ENCODE measurements at places on chromosomes 12 and 14.

GRCh38 chr14:90577661-90578282 lies 180.9 kb downstream of the CALM1 start:
- DNase-seq, result no peak

DNA sequence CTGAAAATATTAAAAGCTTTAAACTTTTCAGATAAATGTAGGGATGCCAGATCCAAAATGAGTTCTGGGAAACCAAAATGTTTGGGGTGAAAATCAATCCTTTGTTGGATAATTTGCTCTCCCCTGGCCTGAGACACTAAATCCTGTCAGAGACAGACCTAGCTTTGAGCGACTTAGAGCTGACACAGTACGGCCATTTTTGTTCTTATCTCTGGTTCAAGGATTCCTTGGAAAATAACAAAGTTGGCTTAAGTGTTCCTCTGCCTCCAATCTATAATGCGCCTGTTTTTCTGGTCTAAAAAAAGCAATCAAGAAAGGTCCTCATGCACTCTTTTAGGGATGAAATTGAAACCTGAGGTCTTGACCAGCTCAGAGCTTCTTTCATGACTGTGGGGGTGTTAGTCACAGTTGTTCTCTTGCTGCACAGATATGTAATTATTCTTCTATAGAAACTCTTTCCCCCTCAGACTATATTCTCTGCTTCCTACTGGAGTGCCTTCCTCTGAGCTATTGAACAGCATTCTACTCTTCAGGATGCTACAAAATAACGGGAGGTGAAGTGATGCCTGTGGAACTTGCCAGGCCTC lies 52.3 kb upstream of the EGLN3 start:
- DNase-seq, result no peak

GRCh38 chr14:23512156-23512555 lies 39.4 kb downstream of the ZFHX2 start:
- DNase-seq, result no peak

- DNase-seq, result no peak
These were observed 285.3 kb downstream of the DPF3 start for GRCh38 chr14:72608391-72609204.

DNA sequence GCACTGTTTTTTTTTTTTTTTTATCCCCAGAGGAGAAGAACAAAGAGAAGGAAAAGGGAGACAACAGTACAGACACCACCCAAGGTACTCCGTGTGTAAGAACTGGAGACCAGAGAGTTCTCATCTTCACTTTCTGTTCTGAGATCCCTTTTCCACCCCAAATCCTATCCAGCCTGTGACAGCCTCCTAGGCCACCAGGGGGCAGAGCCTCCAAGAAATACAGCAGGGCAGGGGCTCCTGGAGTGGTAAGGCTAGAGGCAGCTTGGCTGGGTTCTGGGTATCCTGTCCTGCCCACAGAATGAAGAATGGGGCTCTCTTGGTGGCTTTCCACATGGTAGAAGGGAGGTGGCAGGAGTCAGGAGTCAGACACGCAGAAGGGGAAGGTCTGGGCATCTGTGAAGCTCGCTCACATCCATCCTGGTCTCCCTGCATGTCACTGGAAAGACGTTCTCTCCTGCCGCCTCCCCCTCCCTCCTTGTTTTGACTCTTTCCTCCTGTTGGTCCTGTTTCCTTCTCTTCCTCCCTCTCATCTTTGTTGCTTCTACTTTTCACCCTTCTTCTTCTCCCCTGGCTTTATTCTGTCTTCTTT lies 12.0 kb downstream of the CLSTN3 start:
- peak; percentile 41 for DNase-seq

- no peak for DNase-seq
These were observed 22.6 kb upstream of the BMP4 start for GRCh38 chr14:53979113-53979681.

DNA sequence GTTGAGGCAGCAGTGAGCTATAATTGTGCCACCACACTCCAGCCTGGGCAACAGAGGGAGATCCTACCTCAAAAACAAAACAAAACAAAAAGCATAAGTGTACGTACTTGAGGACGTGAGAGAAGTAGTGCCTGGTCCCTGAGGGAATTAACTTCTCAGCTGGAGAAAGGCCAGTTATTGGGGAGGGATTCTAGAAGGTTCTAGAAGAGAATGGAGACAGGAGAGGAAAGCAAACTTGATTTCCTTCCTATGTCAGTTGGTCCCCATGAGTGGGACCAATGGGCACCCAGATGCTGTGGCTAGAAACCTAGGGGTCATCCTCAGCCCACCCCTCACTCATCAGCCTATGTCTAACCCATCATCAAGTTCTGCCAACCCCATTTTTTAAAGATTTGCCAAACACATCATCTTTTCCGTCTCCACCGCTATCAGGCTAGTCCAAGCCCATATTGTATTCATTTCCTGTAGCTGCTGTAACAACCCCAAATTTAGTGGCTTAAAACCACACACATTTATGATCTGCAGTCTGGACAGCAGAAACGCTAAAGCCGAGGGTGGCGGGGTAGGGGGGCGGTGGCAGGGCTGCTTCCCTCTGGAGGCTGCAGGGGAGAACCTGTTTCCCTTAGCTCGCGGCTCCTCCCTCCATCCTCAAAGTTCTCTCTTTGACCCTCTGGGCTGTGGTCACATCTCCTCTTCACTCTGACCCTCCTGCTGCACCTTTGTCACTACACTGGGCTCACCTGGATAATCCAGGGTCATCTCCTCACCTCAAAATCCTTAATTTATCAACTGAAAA lies 7.2 kb upstream of the RBM19 start:
- no peak for DNase-seq

GRCh38 chr12:5388581-5389535 lies 43.0 kb upstream of the NTF3 start:
- no peak for DNase-seq

- DNase-seq, result no peak
These were observed 446.5 kb downstream of the ADAMTS20 start for GRCh38 chr12:43105426-43105981.

DNA sequence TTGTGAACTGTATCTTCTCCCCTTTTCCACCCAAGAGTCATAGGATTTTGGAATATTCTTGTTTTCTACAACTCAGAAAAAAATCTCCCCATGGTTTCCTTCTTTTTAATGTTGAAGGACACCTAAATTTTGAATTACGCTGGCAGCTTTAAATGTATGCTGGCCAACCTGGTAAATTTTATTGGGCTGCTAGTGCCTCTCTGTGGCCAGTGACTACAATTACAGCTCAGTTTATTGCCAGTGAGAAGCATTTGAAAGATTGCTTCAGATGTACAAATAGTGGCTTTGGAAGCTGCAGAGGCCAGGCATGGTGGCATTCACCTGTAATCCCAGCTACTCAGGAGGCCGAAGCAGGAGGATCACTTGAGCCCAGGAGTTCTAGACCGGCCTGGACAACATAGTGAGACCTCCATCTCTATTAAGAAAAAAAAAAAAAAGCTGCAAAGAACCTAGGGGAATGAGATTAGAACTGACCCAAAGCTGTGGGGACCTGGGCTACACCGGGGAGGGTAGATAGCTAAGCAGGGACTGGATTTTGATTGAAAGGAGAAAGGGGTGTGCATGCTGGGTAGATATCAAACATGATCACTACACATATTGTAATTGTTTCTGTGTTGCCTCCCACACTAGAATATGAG lies 7.6 kb upstream of the RAB21 start:
- peak; percentile 22 for DNase-seq

GRCh38 chr12:22276867-22277266 lies 57.6 kb downstream of the ST8SIA1 start:
- no peak for DNase-seq

DNA sequence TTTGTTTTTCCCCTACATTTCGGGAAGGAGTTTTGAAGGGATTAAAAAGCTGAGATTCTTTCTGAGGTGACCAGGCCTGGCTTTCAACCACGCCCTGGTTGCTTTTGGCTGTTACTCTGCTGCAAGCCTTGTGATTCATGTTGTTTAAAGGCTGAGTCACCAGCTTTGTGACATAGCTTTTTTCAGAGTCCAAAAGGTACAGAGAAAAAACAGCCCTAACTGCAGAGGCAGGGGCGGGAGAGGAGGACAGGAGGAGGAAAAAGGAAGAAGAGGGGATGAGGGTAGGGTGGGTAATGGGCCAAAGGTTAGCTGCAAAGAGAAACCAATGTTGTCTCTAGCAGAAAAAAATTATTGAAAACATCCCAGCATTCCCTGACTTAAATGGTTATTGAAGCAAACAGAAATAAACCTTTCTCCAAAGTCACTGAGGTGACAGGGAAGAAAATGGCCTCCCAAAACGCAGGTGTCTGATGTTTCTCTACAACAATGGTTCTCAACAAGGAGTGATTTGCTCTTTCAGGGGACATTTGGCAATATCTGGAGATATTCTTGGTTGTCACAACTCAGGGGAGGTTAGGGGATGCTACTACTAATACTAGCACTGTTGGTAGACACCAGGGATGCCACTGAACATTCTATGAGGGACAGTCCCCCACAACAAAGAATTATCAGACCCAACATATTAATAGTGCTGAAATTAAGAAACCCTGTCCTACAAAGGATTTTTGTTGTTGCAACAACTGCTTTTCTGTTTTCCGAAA lies 2.1 kb upstream of the UBC start:
- peak; percentile 27 for DNase-seq

DNA sequence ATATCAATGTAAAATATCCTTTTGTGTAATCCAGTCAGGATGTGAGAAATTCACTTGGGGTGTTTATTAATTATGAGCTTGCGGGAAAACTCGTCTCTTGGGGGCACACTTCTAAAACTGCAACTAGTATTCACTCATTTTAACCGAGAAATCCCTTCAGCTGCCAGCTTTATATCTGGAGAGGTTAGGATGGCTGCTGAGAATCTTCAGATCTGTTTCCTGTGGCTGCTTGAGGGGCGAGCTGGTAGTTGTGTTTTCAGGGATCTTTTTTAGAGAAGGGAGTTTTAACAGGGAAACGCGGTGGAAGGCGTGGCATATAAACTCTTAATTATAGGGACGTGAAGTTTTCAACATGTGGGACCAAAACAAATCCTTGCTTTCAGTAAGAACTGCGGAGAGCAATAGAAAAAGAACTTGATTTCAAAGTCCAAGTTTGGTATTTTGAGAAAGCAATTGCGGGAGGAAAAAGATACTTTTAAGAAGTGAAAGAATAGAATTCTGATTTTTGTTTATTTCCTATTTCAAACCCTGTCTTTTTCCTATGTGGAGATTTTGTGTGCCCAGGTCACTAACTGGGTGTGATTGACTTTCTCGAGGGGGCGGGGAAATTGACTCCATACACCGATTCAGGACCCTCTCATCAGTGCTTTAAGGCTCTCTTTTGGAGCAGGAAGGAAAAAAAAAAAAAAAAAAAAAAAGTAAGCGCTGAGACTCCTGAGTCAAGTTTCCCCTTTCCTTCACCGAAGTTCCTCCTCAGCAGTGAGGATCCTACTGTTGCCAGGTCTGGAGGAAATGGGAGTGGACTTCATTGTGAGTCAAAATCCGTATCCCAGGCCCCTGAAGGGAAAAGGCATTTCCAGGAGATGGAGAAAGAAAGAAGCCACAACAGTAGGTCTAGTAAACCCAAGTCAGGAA lies 1.1 kb downstream of the PPFIBP1 start:
- DNase-seq, result no peak

GRCh38 chr12:14567351-14568162 lies at the start of gene PLBD1:
TSS of gene PLBD1 (minus strand) at chr12:14567883. CDS start at chr12:14567696, 187 bp downstream.
- no peak for DNase-seq

GRCh38 chr12:58528271-58528670 lies 392.0 kb downstream of the LRIG3 start:
- DNase-seq, result no peak

DNA sequence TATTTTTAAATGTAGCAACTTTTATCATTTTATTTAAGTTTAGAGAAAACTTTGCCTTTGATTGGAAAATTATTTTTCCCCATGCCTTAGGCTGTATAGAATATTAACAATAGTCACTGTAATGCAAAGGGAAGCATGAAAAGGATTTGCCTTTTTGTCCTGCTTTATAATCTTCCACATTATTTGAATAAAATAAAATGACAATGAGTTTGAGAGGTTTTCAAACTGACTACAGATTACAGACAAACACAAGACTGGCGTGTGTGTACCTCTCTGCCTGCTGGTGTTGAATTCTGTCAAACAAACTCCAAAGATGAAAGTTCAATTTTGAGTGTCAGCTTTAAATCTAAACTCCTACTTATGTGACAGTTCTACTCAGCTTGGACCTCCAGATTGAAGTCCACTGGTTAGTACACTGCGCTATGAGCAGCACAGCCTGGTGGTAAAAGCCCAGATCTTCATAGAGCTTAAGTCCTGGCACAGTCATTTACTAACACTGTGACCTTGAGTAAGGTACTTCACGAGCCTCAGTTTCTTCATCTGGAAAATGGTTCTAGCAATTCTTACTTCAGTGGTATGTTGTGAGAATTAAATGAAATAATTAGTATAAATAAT lies 98.3 kb upstream of the CPNE8 start:
- no peak for DNase-seq

GRCh38 chr14:37546621-37547447 lies 48.2 kb downstream of the FOXA1 start:
- no peak for DNase-seq

- no peak for DNase-seq
These were observed 569 bp downstream of the SERPINA10 start for GRCh38 chr14:94292526-94292871.

- DNase-seq, result no peak
These were observed 60.4 kb upstream of the GRIP1 start for GRCh38 chr12:66739266-66739665.

DNA sequence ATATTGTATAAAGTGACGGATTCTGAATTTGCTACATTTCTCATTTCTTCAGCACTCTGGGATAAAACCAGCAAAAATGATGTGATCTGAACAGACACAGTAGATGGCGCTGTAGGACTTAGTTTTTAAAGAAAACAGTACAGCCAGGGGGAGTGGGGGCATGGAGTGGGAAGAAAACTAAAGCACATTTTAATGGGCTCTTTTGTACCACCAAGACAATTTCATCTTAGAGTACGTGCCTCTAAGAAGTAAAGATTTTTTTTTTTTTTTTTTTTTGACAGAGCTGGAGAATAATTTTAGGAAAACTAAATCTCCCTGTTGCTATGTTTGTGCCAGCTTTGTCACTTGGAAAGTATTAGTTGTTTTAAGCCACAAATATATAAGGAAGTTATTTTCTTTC lies 124.4 kb downstream of the RAD51B start:
- peak; percentile 10 for DNase-seq

GRCh38 chr14:92649934-92650545 lies 98.4 kb downstream of the LGMN start:
- DNase-seq, result no peak

GRCh38 chr14:101259748-101260147 lies 301.5 kb upstream of the DIO3 start:
- DNase-seq, result no peak

DNA sequence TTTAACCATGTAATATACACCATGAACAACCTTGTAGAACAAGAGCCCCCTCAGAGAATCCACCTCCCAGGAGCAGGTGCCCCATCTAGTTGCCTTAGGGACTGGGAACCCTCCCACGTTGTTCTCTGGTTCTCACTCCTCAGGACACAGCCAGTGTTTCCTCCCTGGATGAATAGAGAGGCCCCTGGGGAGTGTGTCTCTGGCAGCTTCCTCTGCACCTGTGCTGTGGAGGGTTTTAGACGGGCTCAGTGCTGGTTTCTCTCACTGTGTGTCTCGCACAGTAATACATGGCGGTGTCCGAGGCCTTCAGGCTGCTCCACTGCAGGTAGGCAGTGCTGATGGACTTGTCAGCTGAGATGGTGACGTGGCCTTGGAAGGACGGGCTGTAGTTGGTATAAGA lies 581.3 kb downstream of the TMEM121 start:
- DNase-seq, result no peak
